ENCODE measurements at places on chromosomes 4 and X.

DNA sequence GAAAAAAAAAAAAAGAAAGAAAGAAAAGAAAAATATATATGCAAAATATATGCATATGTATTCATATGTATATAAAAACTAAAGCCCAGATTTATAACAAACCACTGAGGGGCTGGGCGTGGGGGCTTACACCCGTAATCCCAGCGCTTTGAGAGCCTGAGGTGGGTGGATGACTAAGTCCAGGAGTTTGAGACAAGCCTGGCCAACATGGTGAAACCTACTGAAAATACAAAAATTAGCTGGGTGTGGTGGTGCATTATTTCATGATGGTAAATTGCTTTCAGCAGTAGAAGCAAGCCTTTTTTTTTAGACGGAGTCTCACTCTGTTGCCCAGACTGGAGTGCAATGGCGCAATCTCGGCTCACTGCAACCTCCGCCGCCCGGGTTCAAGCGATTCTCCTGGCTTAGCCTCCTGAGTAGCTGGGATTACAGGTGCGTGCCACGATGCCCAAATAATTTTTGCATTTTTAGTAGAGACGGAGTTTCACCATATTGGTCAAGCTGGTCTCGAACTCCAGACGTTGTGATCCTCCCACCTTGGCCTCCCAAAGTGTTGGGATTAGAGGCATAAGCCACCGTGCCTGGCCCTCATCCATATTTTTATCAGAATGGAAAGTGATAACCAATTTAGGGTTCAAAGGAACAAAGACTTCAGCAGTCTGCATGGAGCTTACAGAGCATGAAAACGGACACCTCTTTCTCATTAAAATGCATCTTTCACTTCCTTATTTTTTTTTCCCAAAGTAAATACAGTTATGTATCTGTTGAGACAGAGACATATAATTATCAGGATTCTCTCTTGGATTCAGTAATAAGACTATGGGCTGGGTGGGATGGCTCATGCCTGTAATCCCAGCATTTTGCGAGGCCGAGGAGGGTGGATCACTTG lies 27.7 kb upstream of the MOB1B start:
- no peak for DNase-seq

DNA sequence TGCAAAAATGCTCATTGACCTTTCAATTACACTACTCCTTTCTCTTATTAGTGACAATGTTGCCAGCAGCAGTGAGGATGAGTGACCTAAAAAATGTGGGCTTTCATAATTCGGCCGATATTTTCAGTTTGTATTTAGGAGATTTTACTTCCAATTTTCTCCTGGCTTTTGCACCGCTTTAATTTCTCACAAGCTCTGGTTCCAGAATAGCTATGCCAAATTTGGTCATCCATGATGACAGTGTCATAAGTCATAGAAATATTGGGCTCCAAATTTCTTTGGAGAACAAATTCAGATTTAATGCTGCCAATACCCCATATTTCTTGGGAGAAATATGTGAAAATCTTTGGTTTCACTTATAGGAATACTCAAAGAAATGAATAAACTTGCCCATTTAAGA lies 187.7 kb upstream of the HCCS start:
- DNase-seq: no peak

- no peak for DNase-seq
Measured at GRCh38 chrX:143636831-143637230, 930 bp upstream of the SLITRK4 start.

DNA sequence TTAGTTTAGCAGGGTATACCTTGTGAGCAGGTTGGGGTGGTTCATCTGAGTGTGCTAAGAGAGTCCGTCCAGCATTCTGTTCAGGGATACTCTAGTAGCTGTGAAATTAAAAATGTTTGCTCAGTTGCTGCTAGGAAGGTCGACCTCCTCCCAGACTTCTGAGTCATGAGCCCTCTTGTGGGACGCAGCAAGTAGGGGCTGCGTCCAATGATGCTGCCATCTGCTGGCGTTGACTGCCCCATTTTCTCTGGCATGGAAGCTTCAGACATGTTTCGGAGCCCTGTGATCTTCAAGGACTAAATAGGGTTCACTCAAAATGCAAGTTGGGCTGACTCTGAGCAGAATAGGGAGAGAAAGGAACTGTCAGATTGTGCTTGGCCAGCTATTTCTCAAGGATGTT lies 201.0 kb upstream of the ARSJ start:
- DNase-seq: peak; percentile 68

DNA sequence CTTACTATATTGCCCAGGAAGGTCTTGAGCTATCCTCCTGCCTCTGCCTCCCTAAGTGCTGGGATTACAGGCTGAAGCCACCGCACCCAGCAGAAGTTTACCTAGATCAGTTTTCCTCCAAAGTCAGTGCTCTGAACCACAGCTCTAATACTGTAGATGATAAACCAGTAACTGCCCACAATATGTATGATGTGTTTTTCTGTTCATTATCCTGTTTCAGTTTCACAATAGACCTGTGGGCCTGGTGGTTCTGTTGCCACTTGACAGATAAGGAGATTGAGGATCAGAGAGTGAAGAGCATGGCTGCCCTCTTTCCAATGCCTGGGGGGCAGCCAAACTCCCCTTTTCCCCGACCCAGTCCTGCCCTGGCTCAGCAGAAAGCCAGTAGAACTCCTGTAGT lies 87.0 kb downstream of the EFNB1 start:
- DNase-seq: no peak

DNA sequence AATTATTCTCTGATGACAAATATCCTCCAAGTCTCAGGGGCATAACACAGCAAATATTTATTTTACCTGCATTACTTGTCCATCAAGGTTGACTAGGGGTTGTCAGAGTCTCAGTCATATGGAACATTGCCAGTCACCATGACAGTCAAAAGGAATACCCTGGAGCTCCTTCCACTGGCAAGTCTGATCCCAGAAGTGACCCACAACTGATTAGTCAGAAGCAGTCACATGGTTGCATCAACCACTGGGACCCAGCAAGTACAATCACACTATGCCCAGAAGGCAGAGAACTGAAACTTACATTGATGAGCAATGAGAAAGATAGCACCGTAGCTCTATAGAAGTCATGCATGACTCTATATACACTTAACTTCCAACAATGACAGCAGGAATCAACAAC lies 41.9 kb upstream of the SOD3 start:
- DNase-seq: no peak

GRCh38 chr4:136651932-136652331 lies 880.4 kb downstream of the PCDH18 start:
- peak; percentile 54 for DNase-seq

- no peak for DNase-seq
Measured at GRCh38 chr4:112093636-112094202, 51.5 kb upstream of the FAM241A start.

DNA sequence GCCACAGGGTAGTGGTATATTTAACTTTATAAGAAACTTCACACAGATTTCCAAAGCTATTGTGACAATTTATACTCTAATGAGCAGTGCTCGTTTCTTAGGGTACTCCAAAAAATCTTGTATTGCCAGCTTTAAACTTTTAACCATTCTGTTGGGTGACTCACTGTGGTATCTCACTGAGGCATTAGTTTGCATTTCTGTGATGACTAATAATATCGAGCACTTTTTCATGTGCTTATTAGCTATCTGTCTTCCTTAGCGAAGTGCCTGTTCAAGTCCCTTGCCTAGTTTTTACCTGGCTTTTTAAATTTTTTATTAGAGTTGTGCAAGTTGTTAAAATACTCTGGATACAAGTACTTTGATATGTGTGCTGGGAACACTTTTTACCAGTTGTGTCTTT lies 5.5 kb downstream of the PNMA3 start:
- peak; percentile 51 for DNase-seq

DNA sequence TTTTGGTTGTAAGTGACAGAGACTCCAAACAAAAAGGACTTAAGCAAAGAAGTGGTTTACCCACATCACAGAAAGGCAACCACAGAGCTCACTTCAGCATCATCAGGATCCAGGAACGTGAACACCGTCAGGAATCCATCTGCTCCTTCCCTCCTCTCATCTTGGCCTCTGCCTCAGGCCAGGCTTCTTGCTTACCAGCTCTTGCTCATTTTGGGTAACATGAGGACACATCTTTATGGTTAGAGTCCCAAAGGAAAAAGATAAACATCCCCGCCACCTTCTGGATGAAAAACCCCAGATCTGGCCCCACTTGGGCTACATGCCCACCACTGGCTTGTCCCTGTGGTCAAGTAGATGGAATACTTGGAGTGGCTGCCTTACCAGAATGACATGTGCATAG lies 176.8 kb upstream of the RPL34 start:
- DNase-seq: no peak

- DNase-seq: no peak
Measured at GRCh38 chrX:16162391-16162790, 4.9 kb upstream of the MAGEB17 start.

DNA sequence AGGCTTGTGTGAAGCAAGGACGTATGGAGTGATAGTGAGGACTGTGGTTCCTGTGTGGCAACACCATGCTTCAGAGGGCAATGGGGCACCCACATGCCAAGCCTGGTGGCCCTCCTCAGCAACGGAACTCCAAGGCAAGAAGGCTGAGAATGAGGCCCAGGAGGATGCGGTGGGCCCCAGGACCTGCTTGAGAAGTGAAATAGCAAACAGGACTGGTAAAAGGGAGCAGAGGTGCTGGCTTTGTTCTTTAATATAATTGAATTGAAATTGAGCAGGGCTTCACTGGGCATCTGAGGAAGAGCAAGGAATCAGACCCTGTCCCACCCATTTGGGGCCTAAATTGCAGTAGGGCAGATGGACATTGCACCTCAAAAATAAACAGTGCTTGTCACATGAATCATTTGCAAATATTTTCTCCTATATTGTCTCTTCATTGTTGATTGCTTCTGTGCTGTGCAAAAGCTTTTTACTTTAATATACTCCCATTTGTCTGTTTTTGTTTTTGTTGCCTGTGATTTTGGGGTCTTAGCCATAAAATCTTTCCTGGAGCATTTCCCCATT lies 2.3 kb downstream of the TMEM187 start:
- no peak for DNase-seq

DNA sequence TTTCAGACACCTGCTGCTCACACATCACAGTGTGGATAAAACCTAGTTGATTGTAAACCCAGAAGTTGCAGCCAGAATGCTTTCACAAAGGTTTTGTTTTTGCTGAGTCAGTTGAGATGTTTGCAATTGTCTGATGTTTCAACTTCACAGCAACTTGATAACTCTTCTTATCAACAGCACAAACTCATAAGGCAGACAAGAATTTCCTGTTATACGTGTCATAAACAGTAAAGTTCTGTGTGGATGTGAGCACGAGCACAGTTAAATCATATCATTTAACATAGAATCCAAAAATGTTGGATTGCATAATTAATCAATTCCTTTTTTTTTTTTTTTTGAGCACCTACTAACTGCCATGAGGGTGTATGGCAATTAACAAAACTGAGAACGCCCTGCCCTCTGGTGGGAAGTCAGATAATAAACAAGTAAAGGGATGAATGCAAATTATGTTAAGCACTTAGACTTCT lies 512.2 kb downstream of the PDHA2 start:
- DNase-seq: peak; percentile 68

DNA sequence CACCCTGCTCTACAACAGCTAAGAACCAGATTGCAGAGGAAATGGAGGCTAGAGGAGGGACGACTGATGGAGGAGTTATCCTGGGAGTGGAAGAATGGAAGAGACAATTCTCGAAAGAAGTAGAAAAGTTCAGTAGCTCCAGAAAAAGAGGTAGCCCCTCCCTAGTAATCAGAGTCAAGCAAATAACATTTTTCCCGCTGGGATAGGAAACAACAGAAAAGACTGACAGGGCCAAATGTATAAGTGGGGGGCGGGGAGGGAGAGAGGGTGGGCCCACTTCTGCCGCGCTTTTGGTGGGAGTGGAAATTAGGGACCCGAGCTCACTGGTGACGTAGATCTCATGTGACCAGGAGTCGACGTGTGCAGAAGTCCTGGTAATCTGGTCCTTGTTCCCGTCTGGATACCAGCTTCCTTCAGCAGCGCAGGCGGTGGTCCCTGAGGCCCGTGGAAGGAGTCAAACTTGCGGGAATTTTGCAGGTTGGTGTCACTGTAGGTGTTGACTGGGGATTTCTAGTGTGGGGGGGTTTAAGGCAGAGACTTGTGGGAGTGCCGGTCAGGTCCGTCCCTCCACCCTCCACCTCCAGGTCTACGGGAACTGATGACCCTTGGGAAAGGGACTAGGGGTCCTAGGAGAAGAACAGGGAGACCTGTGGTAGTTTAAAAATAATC lies at the start of gene TCEAL9:
TSS of gene TCEAL9 (plus strand) at position 377 of the 669 bp plus-strand sequence. CDS start 1,179 bp downstream, outside the sequence.
- peak; percentile 81 for DNase-seq

DNA sequence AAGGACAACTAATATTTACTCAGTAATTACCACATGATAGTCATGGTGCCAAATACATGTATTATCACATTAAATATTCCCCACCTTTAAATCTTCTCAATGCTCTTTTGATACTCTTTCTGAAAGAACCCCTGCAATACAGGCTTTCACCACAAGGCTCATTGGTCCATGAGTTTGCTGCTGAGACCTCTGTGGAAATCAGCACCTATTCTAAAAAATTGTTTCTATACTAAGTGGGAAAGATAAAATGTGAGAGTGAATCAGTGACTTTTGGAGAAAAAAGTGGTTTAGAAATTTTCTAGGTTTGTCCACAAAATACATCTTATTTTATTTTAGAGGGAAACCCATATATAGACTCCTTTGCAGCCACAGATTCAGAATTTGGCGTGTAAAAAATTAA lies 257.3 kb downstream of the ZIC3 start:
- DNase-seq: no peak

DNA sequence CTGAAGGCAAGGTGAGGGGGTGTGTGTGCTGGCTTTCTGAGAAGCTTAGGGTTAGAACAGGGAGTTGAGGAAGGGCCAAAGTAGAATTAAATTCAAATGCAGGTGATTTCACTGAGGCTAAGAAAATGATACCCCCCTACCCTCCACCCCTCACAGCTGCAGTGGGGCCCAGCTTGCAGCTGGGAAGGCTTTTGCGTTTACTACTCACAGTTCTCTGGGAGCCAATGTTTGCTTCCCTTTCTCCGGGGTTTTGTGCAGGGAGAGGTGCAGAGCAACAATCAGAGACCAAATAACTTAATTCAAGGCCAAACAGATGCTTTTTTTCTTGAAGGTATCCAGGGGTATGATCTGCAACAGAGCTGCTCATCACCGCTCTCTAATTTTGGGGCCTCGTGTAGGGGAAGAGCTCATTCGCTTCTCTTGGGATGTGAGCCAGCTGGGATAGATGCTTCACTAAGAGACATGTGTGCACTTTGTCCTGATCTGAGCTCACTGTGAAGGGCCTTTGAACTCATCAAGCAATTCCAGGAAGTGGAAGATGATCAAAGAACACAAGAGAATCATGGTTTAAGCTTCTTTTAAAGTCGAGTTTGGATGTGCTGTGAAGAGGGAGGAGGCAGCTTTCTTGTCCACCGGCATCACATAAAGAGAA lies 122.7 kb upstream of the C1GALT1C1 start:
- no peak for DNase-seq

- no peak for DNase-seq
Measured at GRCh38 chr4:153521999-153522801, 56.0 kb downstream of the TMEM131L start.

Data from cardiac fibroblast (primary cell).